ENCODE measurements at places on chromosomes 12 and 14.
A peak's percentile ranks its signal among the peaks of the same experiment; 100 is the strongest.

DNA sequence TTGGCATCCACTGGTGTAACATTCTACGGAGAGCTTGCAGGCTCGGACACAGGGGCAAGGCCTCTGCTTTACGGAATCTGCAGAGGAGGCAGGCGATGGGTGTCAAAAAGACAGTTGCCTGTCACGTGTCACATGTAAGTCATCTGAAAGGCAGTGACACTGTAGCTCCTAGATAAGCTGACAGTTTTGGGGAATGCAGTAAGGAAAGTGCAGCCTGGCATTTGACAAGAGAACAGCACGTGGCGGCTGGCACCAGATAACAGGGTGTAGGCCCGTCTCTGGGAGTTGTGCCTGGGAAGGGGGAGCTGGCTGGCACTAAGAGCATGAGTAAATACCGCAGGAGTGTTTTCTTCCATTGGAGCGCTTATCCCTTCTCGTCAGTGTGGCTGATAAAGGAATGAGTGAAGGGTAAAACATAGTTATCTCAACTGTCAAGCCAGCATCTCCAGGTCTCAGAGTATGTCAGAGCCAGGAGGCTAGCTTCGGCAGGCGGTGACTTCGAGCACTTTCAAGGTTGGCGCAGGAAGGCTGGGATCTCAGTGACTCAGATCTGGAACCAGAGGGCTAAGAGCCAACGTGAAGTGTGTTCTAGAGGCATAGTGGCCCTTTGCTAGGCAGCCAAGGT is 26.1 kb downstream of the ADCK1 start:
- no peak for DNase-seq

DNA sequence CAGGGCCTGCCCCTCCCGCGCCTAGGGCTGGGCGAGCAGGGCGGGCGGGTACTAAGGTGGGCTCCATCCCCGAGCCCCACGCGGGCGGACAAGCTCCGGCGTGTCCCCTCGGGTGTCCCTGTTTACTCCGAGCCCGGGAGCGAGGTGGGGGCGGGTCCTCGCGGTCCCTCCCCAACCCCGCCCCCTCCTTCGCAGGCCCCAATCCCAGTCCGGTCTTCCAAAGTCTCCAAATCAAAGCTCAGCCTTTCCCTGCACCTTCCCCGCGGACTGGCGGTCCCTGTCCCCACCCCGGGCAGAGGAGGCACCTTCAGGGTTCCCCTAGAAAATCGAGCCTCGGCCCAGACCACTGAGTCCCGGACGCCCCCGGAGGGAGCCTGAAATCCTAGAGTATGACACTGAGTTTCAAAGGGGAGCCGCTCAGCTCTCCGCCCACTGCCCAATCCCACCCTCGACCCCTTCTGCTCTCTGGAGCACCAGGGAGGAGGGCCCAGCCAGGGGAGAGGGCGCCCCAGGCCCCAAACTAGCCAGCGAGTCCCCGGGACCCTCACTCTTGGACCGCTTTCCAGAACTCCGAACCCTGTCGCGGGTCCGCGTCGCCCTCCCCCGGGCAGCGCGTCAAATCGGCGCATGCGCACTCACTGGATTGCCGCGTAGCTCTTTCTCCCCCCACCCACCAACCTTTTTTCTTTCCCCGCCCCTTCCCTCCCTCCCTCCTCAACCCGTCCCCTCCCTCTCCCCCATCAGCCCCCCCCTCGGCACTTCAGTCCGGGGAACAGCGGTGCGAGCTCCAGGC is at the start of gene LRP1:
TSS of gene LRP1 (plus strand) at position 758 of the 793 bp plus-strand sequence. CDS start 482 bp downstream, outside the sequence.
- DNase-seq, result no peak

GRCh38 chr12:12817616-12818015 is 4.5 kb downstream of the DDX47 start:
- DNase-seq, result no peak

DNA sequence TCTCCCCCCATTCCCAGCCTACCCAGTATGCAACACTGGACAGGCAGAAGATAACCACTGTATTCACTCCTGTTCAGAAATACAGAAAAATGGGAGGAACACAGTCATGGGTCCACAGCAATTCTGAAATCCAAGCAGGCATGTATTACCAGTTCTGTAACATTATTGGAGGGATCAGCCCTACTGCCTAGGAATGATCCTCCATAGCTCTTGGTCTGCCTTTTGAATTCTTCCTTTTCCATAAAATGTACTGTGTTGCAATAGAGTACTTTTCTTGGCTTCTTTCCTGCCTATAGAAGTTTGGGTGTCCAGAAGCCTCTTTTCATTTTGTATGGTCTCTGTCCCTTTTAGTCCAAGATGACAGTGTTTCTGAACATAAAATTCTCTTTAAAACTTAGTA is 46.5 kb downstream of the SPATS2 start:
- DNase-seq, result no peak

- DNase-seq, result no peak
Observed at GRCh38 chr14:82667006-82667405, 1133.4 kb upstream of the SEL1L start.

GRCh38 chr12:46473634-46474329 is 101.2 kb upstream of the SLC38A2 start:
- peak; percentile 43 for DNase-seq

DNA sequence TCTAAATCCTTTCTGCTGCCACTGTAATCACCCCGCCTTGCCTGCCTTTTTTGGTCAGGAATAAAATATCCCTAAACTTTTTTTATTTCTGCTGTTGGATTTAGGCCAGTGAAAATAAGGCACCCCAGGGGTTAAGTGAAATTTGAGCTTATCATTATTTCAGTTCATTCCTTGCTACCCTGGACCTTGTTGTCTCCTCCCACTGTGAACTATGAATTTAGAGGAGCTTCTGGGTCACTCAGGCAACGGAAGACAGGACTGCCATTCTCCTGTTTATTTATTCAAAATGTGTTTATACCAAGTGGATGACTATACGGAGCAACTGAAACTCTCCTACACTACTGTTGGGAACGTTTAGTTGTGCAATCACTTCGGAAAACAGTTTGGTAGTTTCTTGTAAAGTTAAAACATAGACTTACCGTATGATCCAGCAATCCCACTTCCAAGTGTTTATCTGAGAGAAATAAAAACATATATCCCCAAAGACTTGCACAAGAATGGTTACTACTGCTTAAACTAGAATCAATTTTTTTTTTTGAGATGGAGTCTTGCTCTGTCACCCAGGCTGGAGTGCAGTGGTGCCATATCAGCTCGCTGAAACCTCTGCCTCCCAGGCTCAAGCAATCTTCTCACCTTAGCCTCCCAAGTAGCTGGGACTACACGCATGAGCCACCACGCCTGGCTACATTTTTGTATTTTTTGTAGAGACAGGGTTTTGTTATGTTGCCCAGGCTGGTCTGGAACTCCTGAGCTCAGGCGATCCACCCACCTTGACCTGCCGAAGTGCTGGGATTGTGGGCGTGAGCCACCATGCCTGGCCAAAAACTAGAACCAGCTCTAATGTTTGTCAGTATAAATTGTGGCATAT is 2.3 kb upstream of the TRAFD1 start:
- DNase-seq, result no peak

DNA sequence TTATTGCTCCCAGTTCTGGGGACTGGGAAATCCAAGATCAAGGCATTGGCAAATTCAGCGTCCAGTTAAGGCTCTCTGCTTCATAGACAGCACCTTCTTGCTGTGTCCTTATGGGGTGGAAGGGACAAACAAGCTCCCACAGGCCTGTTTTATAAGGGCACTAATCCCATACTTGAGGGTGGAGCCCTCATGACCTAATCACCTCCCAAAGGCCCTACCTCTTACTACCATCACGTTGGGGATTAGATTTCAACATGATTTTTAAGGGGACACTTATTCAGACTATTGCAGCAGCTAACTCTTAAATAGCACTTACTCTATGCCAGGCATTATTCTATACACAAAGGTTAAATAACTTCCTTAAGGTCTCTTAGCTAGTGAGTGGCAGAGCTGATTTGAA is 17.3 kb downstream of the TOGARAM1 start:
- DNase-seq, result no peak

GRCh38 chr12:51450333-51450732 is 25.7 kb downstream of the SLC4A8 start:
- DNase-seq, result no peak

GRCh38 chr12:132524405-132524804 is 34.5 kb downstream of the FBRSL1 start:
- DNase-seq, result no peak

DNA sequence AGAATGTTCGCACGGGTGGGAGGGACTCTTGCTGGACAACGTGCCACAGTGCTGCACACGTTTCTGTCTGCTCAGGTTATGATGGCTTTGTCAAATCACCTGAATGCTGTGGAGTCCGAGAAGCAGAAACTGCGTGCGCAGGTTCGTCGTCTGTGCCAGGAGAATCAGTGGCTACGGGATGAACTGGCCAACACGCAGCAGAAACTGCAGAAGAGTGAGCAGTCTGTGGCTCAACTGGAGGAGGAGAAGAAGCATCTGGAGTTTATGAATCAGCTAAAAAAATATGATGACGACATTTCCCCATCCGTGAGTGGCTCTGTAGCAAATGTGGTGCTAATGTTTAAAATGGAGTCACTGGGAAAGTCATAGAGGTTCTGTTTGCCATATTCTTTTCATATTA is 28.5 kb downstream of the KLC1 start:
- DNase-seq, result no peak

GRCh38 chr14:59484639-59485175 is 390 bp downstream of the JKAMP start:
- no peak for DNase-seq

- no peak for DNase-seq
Observed at GRCh38 chr12:2944401-2945047, 14.7 kb upstream of the TEAD4 start.

GRCh38 chr12:111788178-111788654 is 21.5 kb downstream of the ALDH2 start:
- DNase-seq, result no peak

DNA sequence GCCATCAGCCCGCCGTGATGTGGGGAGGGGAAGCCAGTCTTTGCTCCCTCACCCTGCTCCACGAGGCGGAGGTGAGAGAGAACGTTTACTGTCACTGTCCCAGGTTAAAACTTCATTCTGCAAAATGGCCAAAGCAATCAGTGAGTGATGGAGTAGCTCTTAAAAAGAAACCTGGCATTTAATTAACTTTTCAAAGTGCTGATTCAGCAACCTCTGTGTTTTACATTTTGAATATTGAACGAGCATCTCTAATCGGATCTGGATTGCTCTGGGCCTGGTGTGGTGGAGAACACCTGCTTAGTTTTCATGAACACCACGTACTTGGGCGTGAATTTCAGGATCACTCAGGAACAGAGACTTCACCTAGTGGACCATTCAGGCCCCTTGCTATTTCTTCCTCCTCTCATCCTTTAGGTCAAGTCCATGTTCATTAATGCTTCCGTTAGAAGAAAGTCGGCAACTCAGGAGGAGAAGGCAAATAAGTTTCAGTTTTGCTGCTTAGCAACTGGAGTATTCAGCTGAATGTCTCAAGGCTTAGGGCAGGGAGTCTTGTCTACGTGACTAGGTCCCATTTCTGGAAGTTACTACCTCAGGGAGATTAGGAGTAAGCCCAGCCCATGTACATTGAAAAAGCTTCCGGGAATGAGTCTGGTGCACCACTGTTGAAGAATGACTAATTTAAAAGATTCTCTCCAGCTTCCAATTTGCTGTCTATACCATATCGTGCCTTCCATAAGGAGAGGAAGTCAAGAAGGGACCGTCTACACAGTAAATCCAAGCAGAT is 68.2 kb downstream of the IFT43 start:
- DNase-seq, result no peak

- DNase-seq, result no peak
Observed at GRCh38 chr12:94615260-94616181, 34.8 kb downstream of the TMCC3 start.

- DNase-seq, result no peak
Observed at GRCh38 chr12:55548756-55549155, 646 bp upstream of the OR6C4 start.

GRCh38 chr12:40192704-40193255 is 32.0 kb upstream of the LRRK2 start:
- no peak for DNase-seq

GRCh38 chr14:100067971-100068959 is 3.0 kb downstream of the EVL start:
- no peak for DNase-seq

DNA sequence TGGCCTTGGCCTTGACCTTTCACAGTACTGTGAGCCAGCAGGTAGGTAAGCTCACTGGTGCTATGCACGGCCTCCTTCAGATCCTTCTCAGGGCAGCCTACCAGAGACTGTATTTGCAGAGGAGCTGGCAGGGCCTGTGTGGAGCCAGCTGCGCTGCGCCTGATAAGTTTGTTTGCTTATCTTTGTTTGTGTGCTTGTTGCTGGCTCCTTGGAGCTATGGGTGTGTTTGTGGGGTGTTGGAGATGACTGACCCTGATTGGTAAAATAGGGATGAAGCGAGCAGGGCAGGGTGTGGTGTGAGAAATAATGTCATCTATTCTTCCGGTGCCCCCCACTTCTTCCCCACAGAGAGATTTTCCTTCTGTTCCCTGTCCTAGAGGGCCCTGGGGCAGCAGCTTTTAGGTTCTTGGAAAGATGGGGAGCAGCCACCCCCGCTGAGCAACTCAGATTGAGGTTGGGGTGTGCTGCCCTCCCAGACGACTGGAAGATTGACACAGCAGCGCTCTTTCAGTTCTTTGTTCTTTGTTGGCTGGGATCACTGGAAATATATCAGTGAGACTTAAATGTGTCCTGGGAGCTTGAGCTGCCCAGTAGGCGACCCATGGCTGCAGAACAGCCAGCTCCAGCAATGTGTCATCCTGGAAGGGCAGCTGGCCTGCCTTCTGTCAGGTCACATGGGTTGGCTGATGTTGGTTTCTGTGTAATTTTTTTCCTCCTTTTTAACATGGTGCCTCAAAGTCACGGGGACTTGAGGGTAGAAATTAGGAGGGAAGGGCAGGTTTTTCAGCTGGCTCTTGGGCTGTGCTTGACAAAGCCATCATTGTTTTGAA is 19.6 kb downstream of the MLXIP start:
- peak; percentile 75 for DNase-seq

DNA sequence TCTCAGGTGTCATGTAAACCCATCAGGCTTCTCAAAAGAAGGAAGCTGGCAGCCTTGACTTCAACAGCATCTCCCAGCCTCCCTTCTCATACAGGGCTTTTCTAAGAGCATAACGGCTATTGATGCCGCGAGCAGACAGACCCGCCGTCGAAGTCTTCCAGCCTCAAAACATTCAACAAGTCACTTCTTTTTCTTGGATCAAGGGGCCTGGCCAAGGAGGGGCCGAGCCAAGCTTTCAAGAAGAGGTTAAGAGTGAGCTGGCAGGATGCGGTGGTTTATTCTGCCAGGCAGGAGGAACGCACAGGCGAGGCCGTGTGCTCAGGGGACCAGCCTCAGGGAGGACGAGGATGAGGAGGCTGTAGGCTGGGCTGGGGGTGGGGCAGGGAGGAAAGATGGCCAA is 102.9 kb upstream of the RFLNA start:
- DNase-seq, result no peak

GRCh38 chr12:103928682-103929045 is 1.5 kb upstream of the HSP90B1 start:
- no peak for DNase-seq

- DNase-seq, result peak; percentile 12
Observed at GRCh38 chr12:126747530-126748149, 1519.3 kb upstream of the TMEM132C start.

- no peak for DNase-seq
Observed at GRCh38 chr14:32762886-32763285, 175.8 kb upstream of the NPAS3 start.

GRCh38 chr12:110741341-110742095 is 1.2 kb downstream of the PPP1CC start:
- no peak for DNase-seq

- DNase-seq, result no peak
Observed at GRCh38 chr14:22671622-22672021, 27.5 kb upstream of the OR6J1 start.
